ENCODE measurements at places on chromosomes 11 and 22. TPM values are rescaled to one million over a fixed set of nuclear protein-coding genes. Genes with fewer than 3 reads are reported as not detected.

DNA sequence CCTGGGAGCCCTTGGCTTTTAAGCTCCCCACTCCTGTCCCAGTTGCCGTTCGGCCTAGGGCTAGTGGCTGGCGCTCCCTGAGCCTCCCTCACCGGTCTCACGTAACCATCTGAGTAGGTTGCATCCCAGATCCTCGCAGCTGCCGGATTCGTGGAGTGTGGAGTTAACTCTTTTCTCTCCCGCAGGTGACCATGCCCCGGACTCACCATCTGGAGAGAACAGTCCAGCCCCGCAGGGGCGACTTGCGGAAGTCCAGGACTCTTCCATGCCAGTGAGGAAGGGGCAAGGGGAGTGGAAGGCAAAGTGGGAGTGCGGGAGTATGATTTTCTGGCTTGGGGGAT, 902 bp downstream of the MUS81 start:
- no peak for DNase-seq

DNA sequence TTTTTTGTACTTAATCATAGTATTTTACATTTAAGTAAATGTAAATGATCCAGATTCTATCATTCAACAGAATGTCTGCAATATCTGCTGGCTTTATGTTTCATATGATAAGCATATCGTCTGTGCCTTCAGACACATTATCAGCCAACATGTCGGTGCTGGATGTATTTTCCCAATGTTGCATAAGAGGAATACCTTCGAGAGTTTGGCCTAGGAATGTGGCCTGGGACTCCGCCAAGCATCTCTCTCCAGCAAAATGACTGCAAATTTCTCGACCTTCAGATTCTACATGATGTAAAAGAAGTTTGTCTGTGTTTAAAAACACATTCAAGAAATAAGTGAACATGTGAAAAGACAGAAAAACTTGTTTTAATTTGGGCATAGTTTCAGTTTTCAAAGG, 6.9 kb downstream of the BDNF start:
- no peak for DNase-seq

Gene ZDHHC13
- 13.2 TPM for total RNA-seq

GRCh38 chr22:26502688-26503561, 9.3 kb downstream of the TFIP11 start:
- DNase-seq = peak; percentile 80

Gene PHLDB1
- total RNA-seq = 38.9 TPM

Gene TBX1
- 0.31 TPM for total RNA-seq

Gene KCNA4
- not detected for total RNA-seq

DNA sequence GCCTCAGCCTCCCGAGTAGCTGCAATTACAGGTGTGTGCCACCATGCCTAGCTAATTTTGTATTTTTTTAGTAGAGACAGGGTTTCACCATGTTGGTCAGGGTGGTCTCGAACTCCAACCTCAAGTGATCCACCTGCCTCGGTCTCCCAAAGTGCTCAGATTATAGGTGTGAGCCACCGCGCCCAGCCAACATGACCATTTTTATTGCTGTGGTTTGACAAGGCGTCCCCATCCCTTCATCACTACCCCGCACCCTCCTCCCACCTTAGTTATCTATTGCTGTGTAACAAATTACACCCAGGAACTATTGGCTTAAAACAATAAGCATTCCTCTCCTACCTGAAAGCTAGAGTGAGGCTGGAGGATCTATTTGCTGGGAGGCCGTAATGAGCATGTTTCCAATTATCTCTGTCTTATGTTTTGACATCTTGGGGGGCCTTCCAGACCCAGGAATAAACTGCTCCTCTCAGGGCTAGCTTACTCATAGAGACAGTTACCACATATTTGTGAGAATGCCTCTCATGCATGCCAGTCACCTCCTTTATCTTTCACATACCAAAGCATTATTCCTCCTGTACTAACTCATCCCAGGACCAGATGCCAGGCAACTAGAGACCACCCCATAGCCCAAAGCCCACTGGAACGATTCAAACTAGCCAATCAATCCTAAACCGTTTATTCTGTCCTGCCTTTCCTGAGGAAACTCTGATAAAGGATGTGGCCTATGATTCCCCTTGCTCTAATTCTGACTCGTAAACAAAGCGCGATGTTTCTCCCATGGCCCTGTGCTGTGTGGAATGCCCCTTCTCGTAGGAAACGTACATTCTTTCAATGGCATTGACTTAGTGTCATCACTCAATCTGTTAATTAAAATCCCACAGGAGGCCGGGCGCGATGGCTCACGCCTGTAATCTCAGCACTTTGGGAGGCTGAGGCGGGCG, 19.4 kb downstream of the SNU13 start:
- DNase-seq = peak; percentile 99

Gene STT3A
- total RNA-seq = 123 TPM

Gene C22orf42
- not detected for total RNA-seq

- DNase-seq = no peak
Observed at GRCh38 chr22:32628628-32629572, 154.3 kb downstream of the FBXO7 start.

DNA sequence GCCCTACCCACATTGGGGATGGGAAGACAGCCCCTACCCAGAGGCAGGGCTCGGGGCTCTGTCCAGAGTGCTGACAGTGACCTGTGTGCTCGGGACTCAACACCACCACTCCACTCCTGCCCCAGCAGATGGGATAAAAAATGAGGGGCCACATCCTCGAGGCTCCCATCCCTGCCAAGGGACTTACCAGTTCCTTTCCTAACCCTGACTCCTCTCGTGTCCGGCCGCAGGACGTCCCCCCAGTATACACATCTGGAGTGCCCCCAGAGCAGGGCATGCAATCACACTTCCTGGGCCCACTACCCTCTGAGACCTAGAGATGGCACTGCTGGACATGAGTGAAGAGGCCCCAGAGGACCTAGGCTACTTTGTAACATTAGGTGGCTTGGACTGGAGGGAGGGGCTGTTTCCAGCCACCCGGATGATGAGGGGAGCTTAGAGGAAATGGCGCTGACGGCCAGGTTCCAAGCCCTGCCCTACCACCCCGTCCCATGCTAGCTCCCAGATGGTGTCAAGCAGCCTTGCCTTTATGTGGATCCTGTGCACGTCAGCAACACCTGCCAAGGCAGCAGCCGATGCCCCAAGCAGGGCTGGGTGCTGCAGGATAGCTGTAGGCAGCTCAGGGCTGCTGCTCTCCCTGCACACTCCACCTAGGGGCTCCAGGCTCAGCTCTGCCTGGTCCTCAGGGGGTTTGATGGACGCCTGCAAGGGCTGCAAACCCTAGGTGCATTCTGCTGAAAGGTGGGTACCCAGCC, 86.6 kb downstream of the DGCR2 start:
- DNase-seq = peak; percentile 39

GRCh38 chr11:34624069-34624468, 3.2 kb downstream of the EHF start:
- DNase-seq = no peak

DNA sequence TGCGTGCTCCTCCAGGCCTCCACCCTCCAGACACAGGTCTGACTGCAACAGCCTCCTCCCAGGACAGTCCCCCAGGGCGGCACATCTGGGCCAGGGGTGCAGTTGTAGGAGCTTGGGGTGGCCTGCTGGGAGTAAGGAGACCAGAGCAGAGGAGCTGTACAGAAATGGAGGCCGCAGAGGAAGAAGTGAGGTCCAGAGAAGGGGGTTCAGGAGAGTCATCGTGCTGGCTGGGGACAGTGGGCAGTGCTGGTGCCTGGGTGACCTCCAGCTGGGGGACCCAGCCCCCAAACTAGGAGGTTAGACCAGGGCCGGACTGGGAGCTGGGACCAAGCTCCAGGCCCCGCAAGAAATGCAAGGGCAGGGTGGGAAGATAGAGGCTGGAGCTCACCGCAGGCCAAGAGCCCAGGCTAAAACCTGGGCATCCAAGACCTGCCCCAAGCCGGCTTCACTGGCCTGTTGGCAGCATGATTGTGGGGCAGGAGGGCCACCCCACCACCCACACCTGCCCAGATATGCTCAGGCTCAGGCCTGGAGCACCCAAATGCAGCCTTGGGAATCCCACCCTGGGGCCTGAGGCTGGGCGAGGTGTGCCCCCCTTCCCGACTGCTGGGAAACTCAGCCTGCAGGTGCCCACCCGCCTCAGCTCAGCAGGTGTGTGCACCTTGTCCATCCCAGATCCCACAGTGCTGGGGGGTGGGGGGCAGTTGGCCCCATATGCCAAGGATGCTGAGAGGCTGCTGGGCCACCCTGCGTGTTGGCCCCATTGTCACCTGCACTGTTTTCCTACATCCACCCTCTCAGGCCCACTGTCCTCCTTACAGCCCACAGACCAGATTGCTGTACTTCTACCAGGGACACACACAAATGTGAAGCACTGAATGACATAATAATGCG, 96.9 kb downstream of the MORC2 start:
- peak; percentile 35 for DNase-seq

Gene B3GAT1
- total RNA-seq = not detected

Gene TMEM151A
- 0.60 TPM for total RNA-seq

DNA sequence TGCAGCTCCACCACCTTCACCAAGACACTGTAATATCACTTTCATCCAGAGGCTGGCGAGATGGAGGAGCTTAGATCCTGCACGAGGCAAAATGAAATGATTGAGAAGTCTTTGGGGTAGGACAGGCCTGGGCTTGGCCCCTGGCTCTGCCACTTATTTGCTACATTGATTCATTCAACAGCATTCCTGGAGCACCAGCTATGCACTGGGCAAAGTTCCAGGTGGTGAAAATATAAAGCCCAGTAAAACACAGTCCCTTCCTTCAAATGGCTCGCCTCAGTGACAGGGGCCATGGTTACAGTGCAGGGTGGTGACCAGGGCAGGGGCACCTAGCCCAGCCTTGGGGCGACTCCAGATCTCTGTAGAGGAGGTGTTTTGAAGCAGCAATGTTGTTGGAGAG, 19.7 kb downstream of the ALX4 start:
- no peak for DNase-seq

DNA sequence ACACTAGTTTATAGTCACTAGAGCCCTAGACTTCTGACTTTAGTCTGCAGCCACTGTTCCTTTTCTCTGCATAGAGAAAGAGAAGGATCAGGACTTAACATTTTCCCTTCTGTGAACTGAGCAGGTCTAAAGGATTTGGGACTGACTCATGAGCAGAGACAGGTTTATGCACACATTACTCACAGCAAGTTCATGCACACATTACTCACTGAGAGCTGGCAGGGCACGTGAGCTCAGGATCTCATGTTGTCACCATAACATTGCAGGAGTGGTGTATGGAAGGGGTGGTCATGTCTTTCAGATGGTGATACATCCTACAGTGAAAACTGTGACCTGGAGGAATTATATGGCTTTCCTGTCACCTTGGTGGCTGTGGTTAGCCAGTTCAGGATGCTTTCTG, 56.4 kb downstream of the CEP164 start:
- no peak for DNase-seq

GRCh38 chr11:123441161-123441560, 11.1 kb downstream of the GRAMD1B start:
- no peak for DNase-seq

Gene C11orf87
- total RNA-seq = not detected

Gene MS4A12
- not detected for total RNA-seq

- DNase-seq = no peak
Observed at GRCh38 chr11:299951-300735, 817 bp upstream of the IFITM5 start.

Gene LDHAL6A
- not detected for total RNA-seq

All from SJSA1 (cell line).